Right ventricle myocardium superior (tissue), 1 donor: ENCODE measurements at places on chromosomes 3 and 15. TPM values are rescaled to one million over a fixed set of nuclear protein-coding genes. Genes with fewer than 3 reads are reported as not detected.

The GPR156 gene
- total RNA-seq, result 0.35 TPM

The CORO2B gene
- 6.6 TPM for total RNA-seq

The LRRN1 gene
- total RNA-seq, result 0.05 TPM

The TUSC7 gene
- total RNA-seq, result not detected

The ASB14 gene
- total RNA-seq, result 13.4 TPM

The EAF1 gene
- total RNA-seq, result 7.8 TPM

The CCR1 gene
- total RNA-seq, result 2.7 TPM
